Epithelial cell of prostate (primary cell): ENCODE measurements at places on chromosomes 11 and 22.

- no peak for DNase-seq
Observed at GRCh38 chr11:128047026-128047425, 540.3 kb downstream of the ETS1 start.

- no peak for DNase-seq
Observed at GRCh38 chr22:34116126-34116525, 195.8 kb upstream of the LARGE1 start.

GRCh38 chr11:9783986-9784385, 120.1 kb downstream of the SWAP70 start:
- no peak for DNase-seq

- no peak for DNase-seq
Observed at GRCh38 chr22:39383841-39384625, 15.5 kb upstream of the TAB1 start.
